ENCODE measurements at places on chromosomes 3 and 15.

GRCh38 chr3:156144060-156144459 is 23.7 kb downstream of the KCNAB1 start:
- no peak for DNase-seq

DNA sequence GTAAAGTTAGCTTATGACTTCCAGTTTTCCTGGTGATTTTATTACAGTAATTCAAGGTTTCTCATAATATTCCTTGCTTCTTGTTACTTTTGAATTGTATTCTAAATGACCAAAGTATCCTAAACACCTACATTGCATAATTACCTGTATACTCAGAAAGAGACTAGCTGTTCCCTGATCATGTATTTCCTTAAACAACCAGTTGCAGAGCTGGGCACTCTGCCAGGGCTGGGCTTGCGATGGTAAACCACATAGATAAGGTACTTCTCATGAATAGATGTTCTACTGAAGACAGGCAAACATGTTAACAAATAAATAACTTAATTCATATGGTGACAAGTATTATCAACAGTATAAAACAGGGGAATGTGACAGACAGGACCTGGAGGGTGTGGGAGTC is 142.3 kb upstream of the WNT5A start:
- peak; percentile 0 for DNase-seq

- DNase-seq, result peak; percentile 13
These were observed 277.7 kb upstream of the ZNF717 start for GRCh38 chr3:76063019-76063418.

DNA sequence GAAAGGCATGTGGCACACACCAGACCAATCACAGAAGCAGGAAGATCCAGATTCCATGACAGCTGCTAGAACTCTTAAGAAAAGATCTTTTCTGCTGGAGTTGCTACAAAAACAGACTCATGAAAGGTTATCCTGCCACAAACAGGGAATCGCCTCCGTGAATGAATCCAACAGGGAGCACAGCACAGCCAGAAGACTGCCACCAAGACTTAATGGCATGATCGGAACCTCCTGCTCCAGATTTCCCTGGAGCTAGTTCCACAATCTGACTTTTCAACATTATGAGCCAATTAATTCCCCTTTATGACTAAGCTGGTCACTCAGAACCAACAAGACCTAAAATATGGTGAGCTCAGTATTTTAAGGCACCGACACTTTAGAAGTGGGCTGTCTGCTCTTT is 232.5 kb downstream of the FOXP1 start:
- no peak for DNase-seq

DNA sequence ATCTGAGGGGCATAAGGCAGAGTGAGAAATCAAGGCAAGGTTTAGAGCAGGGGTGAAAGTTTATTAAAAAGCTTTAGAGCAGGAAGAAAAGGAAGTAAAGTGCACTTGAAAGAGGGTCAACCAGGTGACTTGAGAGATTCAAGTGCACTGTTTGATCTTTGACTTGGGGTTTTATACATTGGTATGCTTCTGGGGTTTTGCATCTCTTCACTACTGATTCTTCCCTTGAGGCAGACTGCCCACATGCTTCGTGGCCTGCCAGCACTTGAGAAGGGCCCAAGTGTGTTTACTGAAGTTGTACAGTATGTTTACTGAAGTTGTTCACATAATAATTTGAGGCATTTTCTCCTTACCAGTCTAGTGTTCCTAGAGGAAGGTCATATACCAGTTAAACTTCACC is 367.0 kb upstream of the UBE2E2 start:
- DNase-seq, result peak; percentile 48

- DNase-seq, result peak; percentile 37
These were observed 2.0 kb upstream of the IL16 start for GRCh38 chr15:81194723-81195122.

DNA sequence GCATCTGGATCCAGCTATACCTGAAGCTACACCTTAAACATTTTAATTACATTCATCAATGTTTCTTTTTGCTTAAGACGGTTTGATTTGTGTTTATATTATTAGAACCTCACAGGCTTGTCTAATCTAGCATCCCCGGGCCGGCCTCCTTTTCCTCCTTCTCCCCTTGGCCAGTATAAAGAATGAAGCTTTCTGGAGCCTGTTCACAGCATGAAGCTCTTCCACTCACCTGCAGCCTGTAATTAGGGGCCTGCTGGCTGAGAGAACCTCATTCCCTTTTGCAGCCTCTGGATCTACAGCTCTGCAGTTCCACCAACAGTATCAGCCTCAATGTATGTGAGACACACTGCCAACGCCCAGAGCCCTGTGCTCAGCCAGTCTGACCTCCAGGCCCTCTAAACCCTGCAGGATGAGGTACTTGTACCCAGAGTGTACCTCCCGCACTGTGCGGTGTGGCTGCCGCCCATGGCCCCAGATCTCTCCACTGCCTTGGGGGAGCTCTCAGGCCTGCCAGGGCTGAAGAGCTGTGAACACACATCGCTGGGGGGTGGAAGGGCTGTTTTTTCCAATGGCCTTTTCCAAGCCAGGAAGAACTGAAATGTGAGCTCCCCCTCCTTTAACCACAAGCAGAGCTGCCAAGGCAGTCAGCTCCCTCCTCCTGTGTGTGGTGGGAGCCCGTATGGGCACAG is 114.7 kb upstream of the ALDH1A3 start:
- no peak for DNase-seq

- DNase-seq, result no peak
These were observed 104.3 kb upstream of the FRMD4B start for GRCh38 chr3:69490235-69490634.

- no peak for DNase-seq
These were observed 20.6 kb downstream of the COPS2 start for GRCh38 chr15:49134683-49135341.

- DNase-seq, result no peak
These were observed 64.2 kb upstream of the FNDC3B start for GRCh38 chr3:171974986-171975837.

DNA sequence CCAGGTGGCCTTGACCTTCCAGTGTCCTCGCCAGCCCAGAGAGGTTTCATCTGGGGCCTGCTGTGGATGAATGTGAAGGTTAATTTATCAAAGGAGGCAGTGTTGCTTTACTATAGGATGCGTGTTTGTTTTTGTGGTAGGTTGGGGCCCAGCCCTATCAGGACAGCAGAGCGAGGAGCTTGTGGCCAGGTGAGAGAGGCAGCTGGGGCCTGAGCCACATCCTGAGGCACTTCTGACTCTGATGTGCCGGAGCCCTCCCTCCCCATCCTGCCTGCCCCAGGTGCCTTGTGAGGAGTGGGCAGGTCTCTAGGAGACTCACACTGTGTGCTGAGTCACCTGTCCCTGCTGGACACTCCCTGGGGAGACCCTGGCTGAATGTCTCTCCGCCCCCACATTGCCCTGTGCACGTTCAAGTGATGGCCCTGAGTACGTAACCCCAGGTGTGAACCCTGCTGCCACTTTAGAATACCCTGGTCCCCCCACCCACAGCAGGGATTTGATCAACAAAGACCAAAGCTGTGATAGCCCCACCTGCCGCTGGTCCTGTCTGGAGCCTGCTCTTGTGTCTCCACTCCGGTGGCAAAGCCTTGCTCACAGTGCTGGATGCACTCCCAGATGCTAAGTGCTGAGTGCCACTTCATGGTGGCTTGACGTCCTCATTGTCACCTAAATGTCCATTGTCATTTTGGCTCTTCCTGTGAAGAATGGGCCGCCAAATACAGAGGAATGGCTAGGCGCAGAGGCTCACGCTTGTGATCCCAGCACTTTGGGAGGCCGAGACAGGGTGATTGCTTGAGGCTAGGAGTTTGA is 16.0 kb downstream of the FBLN2 start:
- no peak for DNase-seq

DNA sequence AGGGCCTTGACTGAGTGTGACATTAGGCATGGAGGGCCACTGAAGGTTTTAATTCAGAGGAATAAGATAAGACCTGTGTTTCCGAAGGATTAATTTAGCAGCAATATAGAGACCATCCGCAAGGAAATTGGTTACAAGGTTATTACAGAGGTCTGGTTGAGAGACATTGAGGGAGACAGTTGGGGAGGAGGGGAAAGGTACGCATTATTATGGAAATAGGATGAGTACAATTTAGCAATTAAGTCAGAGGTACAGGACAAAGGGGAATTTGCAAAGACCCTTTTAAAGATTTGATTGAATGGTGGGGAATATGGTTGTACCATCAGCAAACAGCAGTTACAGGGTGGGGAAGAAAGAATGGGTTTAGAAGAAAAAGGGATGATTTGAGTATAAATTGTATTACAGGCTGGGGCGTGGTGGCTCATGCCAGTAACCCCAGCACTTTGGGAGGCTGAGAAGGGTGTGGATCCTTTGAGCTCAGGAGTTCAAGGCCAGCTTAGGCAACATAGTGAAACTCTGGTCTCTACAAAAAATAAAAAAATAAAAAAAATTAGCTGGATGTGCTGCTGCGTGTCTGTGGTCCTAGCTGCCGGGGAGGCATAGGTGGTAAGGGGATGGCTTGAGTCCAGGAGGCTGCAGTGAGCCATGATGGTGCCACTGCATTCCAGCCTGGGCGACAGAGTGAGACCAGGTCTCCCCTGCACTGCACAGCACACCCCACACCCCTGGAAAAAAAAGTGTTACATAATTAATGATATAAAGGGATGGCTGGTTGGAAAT is 11.3 kb downstream of the ARL8B start:
- DNase-seq, result no peak

DNA sequence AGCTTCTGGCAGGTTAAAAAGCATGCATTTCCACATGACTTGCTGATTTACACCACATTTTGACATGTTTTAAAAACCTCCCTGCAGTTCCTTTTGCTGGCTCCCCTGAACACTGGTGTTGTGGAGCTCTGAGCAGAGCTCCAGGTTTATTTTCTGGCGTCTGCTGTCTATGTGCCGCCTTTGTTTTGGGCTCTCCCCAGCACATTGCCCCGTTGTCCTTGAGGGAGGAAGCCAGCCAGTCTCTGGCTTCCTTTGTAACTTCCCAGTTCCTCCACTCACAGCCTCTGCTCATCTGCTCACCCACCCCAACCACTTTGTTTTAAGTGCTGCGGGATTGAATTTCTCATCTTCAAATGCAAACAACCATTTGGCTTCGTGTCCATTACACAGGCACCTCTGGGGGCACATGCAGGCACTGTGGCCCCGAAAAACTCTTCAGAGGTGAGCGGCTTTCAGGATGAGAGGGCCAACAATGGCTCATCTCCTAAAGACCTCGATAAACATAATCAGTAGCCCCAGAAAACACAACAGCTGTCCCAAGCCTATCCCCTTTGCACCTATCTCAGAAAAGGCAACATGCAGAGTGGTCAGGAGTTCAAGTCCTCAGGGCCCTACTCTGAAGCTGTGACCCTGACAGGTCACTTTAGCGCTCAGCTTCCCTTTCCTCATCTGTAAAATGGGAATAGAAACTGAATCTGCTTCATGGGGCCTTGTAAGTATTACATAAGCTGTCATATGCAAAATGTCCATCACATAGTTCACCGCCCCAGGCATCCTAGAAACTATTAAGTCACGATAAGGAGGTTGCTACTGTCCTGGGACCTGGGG is 1.3 kb upstream of the MEF2A start:
- DNase-seq, result peak; percentile 54

GRCh38 chr3:15261274-15261673 is 55.2 kb downstream of the CAPN7 start:
- no peak for DNase-seq

- no peak for DNase-seq
These were observed 486.0 kb upstream of the CFAP20DC start for GRCh38 chr3:59535791-59536221.

DNA sequence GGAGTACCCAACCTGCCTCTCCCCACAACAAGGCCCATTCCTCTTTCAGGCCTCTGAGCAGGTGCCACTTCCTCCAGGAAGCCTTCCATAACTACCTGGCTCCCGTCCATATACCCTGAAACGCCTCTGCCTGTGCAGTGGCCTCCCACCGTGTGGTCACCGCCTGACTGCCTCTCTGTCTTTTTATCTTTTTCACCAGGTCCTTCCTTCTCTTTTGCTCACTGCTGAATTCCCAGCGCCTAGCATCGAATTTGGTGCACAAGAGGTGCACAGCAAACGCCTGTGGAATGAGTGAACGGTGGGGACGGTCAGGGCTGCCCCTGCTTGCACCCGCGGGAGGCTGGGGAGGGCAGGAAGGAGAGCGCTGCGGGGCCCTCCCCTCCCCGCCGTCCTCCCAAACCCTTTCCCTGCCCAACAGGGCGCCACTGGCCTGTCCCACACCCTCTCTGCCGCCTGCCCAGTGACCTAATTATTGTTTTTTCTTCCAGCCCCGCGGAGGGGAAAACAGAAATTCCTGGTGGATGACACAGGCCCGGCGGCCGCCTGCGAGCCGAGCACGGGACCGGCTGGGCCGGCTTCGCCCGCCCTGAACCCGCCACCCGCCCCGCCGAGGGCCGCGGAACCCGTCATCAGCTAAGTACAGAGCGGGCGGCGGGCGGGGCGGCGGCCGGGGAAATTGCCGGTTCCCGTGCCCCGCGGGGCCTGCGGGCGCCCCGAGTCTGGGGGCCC is 140.1 kb downstream of the SMAD6 start:
- peak; percentile 78 for DNase-seq

DNA sequence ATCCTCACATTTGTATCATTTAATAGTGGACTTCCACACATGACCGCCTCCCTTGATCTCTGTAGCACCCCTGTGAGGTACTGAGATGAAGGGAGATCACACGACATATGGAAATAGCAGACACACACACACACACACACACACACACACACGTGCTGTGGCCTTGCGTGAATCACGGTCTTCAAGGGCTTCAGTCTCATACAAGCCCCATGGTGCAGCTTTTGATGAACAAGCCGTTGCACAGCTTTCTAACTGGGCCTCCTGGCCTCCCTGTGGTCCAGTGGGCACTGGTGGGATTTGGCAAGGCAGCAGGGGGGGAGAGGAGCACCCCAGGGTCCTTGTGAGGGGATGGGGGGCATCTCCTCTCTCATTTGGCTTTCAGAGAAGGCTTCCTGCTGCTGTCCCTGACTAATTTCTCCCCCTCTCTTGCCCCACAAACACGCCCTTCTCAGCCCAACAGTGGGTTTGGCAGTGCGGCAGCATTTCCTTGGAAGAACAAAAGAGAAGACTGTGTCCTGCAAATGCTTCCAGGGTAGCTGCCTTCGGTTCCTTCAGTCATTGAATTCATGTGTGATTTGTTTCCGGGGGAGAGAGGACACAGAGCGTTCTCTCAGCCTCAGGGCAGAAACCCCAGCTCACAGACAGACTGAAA is 98.7 kb downstream of the SMAD6 start:
- no peak for DNase-seq

DNA sequence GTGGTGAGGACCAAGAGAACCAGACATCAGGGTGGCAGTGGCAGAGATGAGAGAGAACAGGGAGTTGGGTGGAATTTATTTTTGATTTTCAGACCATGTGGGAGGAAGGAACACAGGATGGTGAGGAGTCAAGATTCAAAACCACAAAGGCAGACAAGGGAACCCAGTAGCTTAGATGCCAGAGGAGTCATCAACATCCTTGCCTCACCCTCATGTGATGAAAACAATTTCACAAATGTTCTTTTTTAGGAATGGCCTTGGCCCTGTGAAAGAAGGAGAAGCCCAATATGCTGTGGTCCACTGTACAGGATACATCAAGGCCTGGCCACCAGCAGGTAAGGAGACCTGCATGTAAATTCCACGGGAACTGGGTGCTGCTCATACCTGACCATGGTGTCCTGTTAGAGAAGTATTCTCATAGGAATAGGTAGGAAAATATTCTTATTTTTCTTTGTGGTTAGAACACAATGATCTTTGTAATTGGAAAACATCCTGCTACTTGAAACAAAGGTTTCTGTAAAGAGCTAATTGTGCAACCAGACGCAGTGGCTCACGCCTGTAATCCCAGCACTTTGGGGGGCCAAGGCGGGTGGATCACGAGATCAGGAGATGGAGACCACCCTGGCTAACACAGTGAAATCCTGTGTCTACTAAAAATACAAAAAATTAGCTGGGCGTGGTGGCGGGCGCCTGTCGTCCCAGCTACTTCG is 110.0 kb downstream of the ARNT2 start:
- DNase-seq, result no peak

GRCh38 chr3:71153713-71154112 is 429.8 kb downstream of the FOXP1 start:
- peak; percentile 59 for DNase-seq
